ENCODE measurements at places on chromosomes 2 and 18.

GRCh38 chr2:165469417-165469816, at the start of gene CSRNP3:
Gene CSRNP3, plus strand, starts transcription at chr2:165469698. Its CDS starts 125,368 bp downstream, at chr2:165595066.
- DNase-seq, result no peak

GRCh38 chr2:61993422-61994024, 88.0 kb downstream of the COMMD1 start:
- DNase-seq, result peak; percentile 85

DNA sequence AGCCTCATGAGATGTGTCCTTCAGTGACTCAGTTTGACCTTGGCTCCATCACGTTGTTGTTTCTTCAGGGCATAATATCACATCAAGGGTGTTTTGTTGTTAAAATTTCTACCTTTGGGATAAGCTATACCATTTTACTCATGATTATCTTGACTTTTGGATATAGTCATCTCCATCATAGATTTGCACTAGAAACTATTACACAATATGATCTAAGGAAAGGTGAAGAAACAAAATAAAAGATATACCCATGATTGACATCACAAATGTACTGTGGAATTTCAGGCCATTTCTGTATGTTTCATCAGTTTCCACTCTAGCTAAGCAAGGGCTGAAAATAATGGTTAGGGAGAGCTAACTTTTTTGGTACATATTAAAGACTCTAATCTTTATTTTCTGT, 24.7 kb upstream of the FAM171B start:
- DNase-seq, result no peak

- DNase-seq, result no peak
Measured at GRCh38 chr18:58662118-58662517, 9.1 kb upstream of the MALT1 start.

DNA sequence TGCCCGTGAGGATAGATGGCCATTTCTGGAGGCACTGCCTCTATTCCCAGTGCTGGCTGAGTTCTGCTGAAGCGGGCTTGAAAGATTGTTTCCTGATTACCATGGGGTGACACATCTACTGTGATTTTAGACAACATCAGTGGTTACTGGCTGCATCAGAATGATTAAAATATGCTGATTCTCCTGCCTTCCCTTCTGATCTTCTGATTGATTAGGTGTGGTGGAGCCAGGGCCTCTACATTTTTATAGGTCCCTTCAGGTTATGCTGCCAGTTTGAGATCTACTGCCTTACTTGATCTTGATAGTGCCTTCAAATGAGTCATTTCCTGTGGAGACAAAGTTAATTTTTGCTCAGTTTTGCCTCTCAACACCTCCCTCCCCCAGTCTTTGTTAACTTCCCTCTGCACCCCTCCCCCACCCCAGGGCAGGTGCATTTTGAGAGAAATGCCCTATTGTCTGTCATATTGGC, 31.6 kb upstream of the SNORC start:
- DNase-seq, result peak; percentile 84

GRCh38 chr2:33634261-33634910, 35.3 kb upstream of the FAM98A start:
- no peak for DNase-seq

- DNase-seq, result peak; percentile 83
Measured at GRCh38 chr2:100588071-100588786, 25.4 kb downstream of the PDCL3 start.

DNA sequence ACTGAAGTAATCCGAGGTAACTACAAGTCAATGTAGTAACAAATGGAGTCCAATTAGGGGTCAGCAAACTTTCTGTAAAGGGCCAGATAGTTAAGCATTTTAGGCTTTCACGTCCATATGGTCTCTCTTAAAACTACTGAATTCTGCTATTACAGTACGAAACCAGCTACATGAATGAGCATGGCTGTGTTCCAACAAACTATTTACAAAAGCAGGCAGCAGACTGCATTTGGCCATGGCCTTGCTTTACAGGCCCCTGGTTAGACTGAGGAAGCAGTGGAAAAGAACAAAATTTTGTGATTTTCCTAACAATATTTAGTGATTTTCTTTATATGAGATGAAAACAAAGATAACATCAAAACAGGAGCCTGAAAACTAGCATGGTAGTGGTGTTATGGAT, 64.0 kb downstream of the RTN4 start:
- no peak for DNase-seq

DNA sequence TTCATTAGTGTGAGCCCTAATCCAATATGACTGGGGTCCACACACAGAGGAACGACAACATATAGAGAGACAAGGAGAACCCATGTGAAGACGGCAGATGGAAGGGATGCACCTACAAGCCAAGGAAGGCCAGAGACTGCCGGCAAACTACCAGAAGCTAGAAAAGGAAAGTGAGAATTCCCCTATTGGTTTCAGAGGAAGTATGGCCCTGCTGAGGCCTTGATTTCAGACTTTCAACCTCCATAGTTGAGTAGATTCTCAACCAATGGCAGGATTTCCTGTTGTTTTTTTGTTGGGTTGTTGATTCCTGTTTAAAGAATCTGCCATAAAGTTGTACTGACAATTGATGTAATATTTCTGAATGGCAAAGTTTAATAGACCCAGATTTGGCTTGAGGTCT, 241.5 kb downstream of the SATB2 start:
- no peak for DNase-seq
